ENCODE measurements at places on chromosomes 12 and 14.

- no peak for DNase-seq
Measured at GRCh38 chr12:101777978-101778377, 38.7 kb upstream of the SYCP3 start.

DNA sequence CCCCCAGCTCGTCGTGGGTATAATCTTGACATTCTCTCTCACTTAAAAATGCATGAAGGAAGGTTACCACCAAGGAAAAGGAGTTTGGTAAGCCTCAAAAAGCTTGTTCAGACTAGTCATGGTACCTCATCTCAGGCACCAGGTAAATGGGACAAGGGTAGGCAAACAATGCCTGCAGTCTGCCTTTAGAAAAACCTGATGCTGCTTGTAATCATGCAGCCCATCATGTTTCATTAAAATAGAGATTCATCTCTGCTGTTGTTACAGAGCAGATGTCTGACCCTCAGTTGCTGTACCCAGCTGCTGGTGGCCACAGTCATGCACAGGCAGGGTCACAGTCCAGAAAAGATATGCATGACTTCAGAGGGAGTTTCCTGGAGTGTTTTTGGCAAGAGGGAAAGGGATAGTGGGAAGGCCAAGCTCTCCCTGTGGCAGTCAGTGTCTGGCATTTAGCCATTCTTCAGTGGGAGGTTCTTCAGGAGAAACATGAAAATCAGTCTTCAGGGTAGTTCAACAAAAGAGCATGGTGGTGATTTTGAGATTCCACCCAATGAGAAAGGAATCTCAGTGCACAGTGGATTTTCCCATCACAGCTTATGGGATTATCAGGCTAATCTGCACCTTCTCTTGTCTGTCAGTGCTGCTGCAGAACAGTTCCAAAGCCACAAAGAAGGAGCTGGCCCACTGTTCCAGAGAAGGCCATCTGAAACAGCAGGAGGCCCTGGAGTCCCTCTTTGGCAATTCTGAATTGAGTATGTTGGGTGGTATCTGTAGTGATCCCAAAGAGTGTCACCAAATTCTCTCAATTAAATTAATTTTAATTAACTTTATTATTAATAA, 202.7 kb upstream of the FRMD6 start:
- DNase-seq: no peak

DNA sequence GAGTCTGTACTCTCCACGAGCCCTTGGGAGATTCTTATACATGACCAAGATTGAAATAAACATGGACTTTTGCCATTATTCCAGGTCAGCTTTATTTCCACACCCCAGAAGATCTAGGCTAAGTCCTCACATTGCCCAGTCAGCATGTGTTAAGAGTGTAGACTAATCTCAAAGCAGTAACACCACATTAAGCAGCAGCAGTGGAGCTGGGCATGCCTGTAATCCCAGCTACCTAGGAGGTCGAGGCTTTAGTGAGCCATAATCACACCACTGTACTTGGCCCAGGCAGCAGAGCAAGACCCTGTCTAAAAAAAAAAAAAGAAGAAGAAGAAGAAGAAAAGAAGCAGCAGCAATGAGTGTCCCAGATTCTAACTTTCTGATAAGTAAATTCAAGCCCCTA, 65.5 kb downstream of the C12orf56 start:
- no peak for DNase-seq

DNA sequence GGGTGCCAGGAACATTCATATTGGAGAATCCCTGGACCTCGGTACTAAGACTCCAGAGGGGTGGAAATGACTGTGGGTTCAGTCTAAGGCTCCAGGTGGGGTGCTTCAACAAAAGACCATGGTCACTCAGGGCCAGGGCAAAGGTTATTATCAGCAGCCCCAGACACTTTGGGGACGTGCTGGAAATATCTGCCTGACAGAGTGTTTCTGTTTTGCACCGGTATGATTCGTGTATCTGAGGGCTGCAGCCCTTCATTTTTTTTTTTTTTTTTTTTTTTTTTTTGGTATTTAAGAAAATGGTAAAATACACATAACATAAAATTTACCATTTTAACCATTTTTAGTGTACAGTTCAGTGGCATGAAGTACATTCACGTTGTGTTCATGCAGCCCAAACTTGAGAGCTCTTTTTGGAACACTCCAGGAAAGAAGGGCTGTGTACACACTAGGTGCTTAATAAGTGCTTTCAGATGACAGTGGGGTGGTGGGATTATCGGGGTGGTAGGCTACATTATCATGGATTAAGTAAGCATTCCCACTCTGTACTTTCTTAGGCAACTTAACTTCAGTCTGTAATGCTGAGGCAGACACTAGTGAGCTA, 120.3 kb downstream of the CHST11 start:
- DNase-seq: no peak

Measured in ELF-1 (cell line).